8988T (cell line): ENCODE measurements at places on chromosomes 13 and 19.
A peak's percentile ranks its signal among the peaks of the same experiment; 100 is the strongest.

- no peak for DNase-seq
Measured at GRCh38 chr13:34176633-34177032, 358.7 kb downstream of the RFC3 start.

DNA sequence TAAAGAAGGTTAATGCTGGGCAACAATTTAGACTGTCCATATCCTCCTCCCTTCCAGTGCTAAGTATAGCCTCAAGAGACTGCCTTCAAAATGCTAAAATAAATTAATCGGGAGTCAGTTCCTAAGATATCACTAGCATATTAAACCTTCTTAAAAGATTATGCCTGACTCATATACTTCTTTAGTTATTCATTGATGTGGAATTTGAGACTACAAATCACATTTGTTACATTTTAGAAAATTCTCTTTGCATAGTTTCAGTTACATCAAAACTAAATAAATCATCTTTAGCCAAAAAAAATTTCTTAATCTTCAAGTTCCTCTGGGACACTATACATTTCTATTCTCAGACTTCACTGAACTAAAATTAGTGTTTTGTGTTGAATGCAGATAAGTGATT, 769.1 kb downstream of the PCDH9 start:
- DNase-seq, result no peak

DNA sequence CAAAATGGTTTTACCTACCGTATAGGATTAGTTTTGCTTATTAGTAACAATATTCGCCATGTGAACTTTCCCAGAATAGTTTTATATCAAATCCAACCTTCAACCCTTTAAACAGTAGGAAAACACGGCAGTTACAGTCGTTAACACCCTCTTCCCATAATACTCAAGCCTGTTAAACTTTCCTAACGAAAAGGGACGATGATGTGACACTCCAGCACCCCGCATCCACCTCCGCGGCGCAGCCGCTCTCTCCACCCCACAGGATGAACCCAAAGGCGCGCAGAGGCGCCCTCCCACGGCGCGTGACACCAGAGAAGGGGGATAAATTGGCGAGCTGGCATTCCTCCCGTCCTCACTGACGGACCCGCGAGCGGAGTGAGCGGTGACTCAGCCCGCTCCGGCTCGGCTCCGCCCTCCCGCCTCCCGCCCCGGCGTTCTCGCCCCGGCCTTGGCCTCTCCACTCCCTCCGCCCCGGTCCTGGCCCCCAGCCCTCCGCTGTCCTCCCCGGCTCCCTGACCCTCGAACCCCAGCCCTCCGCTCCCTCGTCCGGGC, 665 bp downstream of the TUBGCP3 start:
- DNase-seq, result peak; percentile 88

DNA sequence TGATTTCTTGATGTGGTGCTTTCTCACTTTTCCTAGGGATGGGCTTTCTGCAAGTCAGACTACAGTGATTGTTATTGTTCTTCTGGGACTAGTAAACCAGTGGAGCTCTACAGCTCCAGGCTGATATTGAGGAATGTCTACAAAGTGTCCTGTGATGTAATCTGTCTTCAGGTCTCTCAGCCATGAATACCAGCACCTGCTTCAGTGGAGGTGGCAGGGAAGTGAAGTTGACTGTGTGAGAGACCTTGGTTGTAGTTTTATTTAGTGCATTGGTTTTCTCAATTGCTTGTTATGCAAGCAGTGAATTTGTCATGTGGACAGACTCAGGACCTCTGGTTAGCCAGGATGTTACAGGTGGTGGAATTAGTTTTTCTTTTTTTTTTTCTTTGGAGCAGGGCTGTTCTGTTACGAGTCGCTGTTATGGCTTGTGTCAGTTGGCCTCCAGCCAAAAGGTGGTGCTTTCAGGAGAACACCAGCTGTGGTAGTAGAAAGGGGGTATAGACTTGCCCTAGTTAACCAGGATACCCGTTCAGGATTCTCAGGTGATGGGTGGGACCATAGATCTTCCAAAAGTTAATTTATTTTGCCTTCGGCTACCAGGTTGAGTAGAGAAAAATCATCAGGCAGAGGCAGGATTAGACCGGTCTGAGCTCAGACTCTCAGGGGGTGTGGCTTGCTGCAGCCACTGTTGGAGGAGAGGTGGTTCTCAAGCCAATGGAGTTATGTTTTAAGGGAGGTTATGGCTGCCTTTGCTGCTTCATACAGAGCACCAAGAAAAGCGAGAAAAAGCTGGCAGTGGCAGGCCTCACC, 11.9 kb upstream of the ZNF675 start:
- DNase-seq, result no peak

DNA sequence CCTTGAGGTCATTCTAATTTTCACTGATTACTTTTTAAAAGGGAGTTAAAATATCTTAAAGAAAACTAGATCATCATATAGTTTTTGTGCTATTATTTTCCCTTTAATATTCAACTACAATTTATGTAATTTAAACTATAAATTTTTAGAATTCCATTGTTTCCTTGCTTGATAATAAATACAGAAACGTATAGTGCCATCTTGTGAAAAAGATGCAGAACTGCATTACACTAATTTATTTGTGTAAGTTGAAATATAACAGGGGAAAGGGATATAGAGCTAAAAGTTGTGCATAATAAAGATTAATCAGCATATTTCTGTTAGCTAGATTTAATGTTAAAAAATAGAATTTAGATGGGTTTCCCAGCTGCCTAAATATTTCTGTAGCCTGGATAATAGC, 61.5 kb upstream of the TDRD3 start:
- no peak for DNase-seq

DNA sequence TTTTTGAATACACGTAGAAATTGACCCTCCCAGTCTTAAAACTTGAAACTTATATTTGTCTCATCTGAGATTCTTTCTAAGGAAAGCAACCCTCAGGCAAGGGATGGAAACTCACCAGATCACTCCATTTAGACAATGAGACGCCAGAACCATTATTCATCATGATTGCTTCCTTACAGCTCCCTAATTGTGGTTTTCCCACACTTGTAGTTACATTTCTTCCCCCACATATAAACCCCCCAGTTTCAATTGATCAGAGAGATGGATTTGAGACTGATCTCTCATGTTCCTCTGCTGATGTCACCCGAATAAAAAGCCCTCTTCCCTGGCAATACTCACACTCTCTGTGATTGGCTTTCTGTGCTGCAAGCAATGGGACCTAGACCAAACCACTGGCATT, 197.9 kb upstream of the STARD13 start:
- no peak for DNase-seq

- no peak for DNase-seq
Measured at GRCh38 chr19:39704181-39705044, at the start of gene LGALS14. LGALS14 (plus strand) TSS chr19:39704481; CDS start chr19:39704529, 48 bp downstream.

- no peak for DNase-seq
Measured at GRCh38 chr19:35166100-35167063, 11.8 kb downstream of the FXYD5 start.

GRCh38 chr13:99218545-99218944, 17.9 kb downstream of the UBAC2 start:
- no peak for DNase-seq

GRCh38 chr13:110138010-110138699, 168.8 kb downstream of the COL4A1 start:
- DNase-seq, result peak; percentile 68

DNA sequence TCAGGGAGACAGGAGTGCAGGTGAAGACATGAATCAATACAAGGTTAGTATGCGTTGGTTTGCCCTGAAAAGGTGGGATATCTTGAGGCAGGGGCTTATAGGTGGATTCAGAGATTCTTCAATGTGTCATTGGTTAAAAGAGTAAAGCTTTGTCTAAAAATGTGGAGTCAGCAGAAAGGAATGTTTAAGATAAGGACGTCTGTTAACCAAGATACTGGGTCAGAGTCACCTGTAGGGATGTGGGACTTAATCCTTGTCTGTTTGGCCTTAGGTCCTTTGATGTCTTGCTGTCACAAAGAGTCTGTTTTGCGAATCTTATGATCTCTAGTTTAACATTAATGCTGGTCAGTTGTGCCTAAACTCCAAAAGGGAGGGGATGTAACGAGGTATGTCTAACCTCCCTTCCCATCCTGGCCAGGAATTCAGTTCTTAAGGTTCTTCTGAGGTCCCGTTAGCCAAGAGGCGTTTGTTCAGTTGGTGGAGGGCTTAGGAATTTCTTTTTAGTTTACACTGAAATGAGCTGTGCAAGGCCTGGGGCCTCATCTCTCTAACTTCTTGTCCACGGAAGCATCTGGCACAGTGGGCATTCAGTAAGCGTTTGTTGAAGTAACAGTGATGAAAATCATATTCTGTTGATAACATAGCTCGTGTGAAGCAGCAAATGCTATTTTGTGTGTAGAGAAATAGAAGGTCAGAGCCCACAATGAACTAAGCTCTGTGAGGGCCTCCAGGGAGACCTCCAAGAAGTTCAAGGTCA, 96.2 kb upstream of the RNF113B start:
- DNase-seq, result no peak

DNA sequence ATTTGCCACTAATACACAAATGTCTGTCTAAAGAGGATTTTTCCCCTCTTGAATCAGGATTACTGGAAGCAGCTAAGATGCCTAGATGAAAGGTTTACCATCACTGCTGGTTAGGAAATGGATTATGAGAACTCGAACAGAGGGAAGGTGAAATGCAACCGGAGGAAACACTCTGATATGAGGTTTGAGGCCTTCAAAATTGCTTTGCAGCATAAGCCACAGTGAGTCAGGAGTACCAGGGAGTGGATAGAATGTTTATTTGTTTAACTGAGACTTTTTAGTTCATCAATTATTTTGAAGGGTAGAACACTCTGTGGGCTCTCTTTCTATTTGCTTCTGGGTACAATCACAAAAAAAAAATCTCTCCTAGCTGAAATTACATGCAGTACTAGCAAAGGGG, 18.1 kb downstream of the CDADC1 start:
- DNase-seq, result no peak

DNA sequence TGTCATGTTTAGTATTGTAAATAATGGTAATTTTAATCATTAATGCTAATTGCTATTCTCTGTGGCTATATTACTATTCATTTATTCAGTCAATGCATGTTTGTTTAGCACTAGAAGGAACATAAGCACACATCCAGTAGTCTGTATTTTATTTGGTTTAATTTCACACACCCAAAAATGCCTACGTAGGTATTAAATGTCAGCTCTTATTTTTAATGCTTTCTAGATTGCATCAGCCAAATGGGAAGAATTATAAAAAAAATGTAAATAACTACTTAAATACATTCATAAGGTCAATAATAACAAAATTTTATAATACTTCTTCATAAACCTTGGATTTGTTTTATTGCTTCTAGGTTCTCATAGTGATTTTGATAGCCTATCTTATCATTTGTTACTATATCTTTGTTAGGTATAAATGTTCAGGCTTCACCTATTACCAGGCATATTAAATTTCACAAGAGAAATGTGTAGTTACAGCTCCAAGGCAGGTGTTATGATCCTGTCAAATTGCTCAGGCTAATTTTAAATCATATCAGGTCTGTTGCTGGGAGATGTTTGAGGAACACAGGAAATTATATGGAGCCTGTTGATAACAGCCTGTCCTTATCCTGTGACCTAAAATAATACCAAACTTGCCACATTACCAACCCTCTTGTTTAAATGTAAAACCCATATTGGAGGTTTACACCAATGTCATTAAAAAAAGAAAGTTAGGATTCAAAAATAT, 34.4 kb downstream of the ITGBL1 start:
- no peak for DNase-seq

GRCh38 chr19:40270362-40271089, 14.6 kb downstream of the AKT2 start:
- DNase-seq, result no peak

DNA sequence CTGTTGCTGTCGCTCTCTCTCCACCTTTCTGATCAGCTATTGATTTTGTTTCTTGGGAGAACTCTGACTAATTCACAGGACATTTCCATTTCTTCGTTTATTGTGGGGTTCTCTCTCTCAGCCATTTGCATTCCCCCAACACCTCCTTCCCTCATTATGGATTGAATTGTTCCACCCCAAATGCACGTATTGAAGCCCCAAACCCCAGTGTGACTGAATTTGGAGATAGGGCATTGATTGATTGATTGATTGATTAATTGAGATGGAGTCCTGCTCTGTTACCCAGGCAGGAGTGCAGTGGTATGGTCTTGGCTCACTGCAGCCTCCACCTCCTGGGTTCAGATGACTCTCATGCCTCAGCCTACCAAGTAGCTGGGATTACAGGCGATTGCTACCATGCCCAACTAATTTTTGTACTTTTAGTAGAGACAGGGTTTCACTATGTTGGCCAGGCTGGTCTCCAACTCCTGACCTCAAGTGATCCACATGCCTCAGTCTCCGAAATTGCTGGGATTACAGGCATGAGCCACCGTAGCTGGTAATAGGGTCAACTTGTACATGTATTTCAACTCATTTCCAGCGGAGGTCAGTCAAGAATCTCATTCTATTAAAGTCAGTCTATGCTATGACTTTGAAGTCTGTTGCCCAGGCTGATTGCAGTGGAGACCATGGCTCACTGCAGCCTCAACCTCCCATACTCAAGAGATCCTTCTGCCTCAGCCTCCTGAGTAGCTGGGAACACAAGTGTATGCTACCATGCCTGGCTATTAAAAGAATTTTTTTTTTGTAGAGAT, 13.6 kb downstream of the NFILZ start:
- no peak for DNase-seq

DNA sequence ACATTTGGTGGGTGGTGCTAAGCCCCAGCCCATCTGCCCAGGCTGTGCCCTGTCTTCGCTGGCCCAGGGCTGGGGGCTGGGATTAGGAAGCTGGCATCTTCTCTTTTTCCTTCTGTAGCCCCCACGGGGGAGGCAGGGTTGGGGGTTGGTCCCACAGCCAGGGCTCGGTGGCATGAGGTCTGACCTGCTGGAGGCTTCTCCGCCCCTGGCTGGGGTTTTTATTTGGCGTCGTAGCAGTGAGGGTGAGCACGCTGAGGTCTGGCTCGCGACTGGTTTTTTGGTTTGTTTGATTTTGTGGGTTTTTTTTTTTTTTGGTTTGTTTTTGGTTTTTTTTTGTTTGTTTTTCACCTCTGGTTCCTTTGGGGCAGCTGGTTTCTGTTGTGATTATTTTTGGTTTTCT, 14.7 kb downstream of the ZNF574 start:
- no peak for DNase-seq

DNA sequence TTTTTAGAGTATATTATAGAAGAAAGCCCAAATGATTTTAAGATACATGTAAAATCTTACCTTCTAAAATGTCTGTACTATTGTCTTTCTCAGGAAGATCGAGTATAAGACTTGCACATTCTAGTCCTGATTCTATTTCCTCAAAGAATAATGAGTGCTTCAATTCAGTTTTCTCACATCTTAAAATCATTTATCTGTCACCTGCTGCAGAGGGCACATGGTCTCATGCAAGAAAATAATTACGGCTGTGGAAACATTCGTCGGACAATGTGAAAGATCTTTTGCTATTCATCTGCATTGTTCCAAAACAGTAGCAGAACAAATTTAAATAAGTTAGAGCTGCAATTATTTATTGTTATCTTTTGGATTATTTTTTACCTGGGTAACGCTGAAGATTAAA, 1403.5 kb downstream of the PCDH9 start:
- DNase-seq, result no peak

DNA sequence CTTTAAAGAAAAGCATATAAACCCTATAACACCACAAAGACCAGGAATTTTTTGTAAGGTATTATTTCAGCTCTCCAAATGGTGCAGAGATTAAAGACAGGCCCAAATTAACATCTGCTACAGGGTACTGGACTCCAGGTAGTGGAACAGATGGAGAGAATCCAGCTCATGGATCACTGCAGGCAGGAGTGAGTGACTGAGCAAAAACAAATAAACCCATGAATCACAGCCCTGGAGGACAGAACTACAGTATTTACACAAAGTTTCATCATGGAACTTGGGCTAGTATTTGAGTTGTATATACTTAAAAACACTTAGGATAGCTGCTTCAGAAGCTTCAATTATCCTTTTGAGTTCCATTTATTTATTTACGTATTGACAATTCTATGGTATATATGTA, 132.8 kb upstream of the SPRY2 start:
- DNase-seq, result no peak

GRCh38 chr13:75628801-75629200, 7.3 kb upstream of the LMO7 start:
- DNase-seq, result no peak
